ENCODE measurements at places on chromosomes 13 and 19. TPM values are rescaled to one million over a fixed set of nuclear protein-coding genes. Genes with fewer than 3 reads are reported as not detected.

The CEACAM21 gene
- total RNA-seq: not detected

The CACNA1A gene
- total RNA-seq: 1.8 TPM

The SUCLA2 gene
- 45.7 TPM for total RNA-seq

The C5AR2 gene
- total RNA-seq: under 0.01 TPM

DNA sequence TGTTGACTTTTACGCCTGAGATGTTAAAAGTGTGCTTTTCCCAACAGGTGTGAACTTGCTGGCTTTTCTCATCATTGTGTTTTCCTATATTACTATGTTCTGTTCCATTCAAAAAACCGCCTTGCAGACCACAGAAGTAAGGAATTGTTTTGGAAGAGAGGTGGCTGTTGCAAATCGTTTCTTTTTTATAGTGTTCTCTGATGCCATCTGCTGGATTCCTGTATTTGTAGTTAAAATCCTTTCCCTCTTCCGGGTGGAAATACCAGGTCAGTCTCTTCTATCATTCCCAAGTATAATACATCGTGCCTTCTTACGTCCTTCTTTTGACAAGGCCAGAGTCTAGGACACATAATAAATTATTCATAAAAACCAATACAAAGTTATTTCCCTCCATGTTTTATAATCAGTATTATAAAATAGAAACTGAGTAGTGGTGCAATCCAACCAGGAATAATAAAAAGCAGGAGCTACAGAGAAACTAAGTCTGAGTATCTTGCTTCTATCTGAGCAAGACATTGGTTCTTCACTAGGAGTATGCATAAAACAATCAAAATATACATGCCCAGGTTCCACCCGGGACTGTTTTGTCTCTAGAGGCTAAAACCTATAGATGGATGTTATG lies 57.9 kb downstream of the RXFP2 start:
- H3K27ac ChIP-seq: no peak overlapping the region
- no peaks in the 10 kb centered on the region for H3K4me1 ChIP-seq
- peak; percentile 58 for DNase-seq
- H3K27me3 ChIP-seq: no peaks in the 10 kb centered on the region
- H3K36me3 ChIP-seq: no peaks in the 10 kb centered on the region

- DNase-seq: peak; percentile 78
- no peak overlapping the region for H3K4me3 ChIP-seq
- H3K4me1 ChIP-seq: no peaks in the 10 kb centered on the region
- H3K36me3 ChIP-seq: no peaks in the 10 kb centered on the region
- peaks cover 8% of the 10 kb centered on the region for H3K27me3 ChIP-seq
- no peak overlapping the region for H3K27ac ChIP-seq
Observed at GRCh38 chr13:46126552-46127357, 21.9 kb upstream of the CPB2 start.

DNA sequence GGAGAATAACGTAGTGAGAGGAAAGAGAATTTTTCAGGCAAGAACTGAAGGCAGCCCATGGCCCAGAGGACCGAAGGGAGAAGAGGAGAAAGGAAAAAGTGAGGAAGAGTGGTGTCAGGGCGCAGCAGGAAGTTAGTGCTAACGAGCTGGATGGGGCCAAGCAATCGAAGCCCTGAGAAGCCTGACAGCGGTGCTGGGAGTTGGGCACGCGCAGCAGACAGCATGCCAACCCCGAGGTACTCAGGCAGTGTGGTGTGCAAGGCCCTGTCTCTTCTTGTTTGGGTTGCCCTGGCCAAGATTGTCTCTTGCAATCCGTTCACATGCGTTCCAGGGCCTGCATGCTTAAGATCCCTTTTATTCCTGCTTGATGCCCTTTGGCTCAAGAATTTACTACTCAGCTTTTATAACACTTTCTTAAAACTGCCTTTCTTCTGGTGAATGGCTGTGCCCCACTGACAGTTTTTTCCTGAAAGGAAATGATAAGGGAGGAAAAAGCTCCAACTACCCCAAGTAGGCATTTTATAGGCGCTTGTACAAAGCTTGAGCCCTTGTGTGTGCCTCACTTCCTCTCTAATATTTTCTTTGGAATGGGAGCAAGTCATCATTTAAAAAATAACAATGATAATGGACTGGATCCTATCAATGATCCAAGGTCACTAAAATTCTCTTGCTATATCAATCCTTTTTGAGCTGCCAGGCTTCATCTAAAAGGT lies 115.4 kb downstream of the FLT1 start:
- DNase-seq: no peak
- H3K27ac ChIP-seq: no peak overlapping the region
- no peaks in the 10 kb centered on the region for H3K36me3 ChIP-seq

DNA sequence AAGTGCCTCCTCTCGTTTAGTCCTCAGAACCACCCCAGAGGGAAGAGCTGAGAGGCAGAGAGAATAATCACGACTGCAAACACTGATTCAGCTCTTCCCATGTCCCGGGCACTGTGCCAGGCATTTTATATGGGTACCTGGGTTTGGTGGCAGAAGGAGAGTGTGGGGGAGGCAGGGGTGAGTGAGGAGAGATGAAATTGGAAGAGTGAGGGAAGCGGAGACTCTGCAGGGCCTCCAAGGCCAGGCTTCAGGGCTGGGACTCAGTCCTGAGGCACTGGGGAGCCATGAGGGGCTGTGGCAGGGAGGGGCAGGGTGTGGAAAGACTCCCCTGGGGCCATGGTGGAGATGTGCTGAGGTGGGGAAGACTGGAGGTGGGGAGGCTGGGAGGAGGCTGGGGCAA lies 8.7 kb downstream of the SYNGR4 start:
- H3K4me3 ChIP-seq: no peak overlapping the region
- H3K4me1 ChIP-seq: no peaks in the 10 kb centered on the region
- no peaks in the 10 kb centered on the region for H3K36me3 ChIP-seq
- no peaks in the 10 kb centered on the region for H3K27me3 ChIP-seq
- DNase-seq: peak; percentile 10

DNA sequence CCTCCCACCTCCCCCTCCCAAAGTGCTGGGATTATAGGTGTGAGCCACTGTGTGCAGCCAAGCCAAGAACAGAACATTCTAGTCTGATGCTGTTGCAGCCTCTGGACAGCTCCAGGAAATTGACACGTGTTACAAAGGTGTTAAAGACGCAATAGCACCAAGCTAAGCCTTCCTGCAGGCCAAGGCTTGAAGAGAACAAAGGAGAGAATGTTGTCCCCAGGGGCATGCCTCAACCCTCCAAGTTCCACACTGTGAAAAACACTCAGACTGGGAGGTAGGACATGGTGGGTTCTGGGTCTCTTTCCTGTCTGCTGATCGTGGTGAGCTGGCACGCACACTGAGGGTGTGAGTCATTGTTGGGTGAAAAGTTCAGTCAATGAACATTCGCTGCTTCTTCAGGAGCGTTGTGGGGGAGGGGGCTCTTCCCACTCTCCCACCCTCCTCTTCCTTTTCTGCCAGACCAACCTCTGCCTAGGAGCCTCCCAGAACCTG lies 5.3 kb upstream of the PTPRS start:
- H3K4me1 ChIP-seq: no peaks in the 10 kb centered on the region
- DNase-seq: peak; percentile 33
- no peak overlapping the region for H3K27ac ChIP-seq
- H3K27me3 ChIP-seq: no peaks in the 10 kb centered on the region

DNA sequence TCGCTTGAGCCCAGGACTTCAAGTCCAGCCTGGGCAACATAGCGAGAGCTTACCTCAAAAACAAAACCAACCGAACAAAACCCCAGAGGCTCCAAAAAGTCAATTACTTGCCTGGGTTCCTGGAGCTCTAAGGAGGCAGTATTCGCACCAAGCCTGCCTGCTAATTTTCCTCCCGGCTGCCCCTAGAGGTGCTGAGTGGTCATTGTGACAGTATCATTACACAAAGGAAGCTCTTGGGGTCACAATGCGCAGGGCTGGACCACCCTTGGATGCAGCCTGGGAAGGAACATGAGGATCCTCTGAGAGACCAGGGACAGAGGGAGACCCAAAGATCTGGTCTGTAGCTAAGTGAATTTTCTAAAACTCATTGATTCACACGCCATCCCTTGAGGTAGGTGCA lies 8.5 kb upstream of the PEX11G start:
- DNase-seq: no peak
- H3K27ac ChIP-seq: no peak overlapping the region
- no peaks in the 10 kb centered on the region for H3K36me3 ChIP-seq
- H3K4me3 ChIP-seq: no peak overlapping the region
- no peaks in the 10 kb centered on the region for H3K27me3 ChIP-seq
- H3K4me1 ChIP-seq: peaks cover 7% of the 10 kb centered on the region

DNA sequence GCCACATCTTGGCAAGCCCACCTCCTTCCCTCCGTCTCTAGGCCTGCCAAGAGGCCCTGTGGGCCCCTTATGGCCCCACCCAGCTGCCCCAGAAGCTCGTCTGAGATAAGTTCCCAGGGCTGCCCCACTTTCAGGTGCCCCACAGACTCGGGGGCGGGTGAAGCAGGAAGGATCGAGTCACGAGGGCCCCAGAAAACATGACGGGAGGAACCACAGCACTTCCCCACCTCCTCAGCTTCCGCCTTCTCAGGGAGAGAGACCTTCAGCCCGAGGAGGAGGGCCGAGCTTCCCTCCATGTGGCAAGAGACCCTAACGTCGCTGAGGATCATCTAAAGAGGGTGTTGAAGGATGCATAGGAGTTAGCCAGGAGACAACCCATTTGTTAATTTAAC lies 4.5 kb upstream of the IL12RB1 start:
- H3K36me3 ChIP-seq: no peaks in the 10 kb centered on the region
- no peak for DNase-seq
- H3K27me3 ChIP-seq: no peaks in the 10 kb centered on the region
- no peaks in the 10 kb centered on the region for H3K4me1 ChIP-seq
- no peak overlapping the region for H3K4me3 ChIP-seq
- no peak overlapping the region for H3K27ac ChIP-seq

DNA sequence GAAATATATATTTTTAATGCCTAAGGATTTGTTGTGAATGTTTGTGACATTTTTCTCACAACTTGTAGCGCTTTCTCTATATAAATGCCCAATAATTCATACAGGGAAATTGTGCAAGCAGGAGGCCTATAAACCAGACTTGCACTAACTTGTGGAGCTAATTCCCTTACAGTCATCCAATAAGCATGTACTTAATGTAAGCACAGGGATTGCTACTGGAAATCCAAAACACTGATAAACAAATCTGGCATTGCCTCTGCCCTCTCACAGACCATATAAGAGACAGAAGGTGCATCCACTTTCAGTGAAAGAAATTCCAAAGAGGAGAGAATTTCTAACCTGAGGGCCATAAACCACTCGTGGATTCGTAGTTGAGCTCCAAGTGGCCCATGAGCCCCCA lies 518.8 kb downstream of the MYO16 start:
- DNase-seq: peak; percentile 82
- H3K27ac ChIP-seq: no peak overlapping the region
- no peaks in the 10 kb centered on the region for H3K4me1 ChIP-seq
- H3K36me3 ChIP-seq: no peaks in the 10 kb centered on the region
- no peaks in the 10 kb centered on the region for H3K27me3 ChIP-seq

All from fibroblast of lung (primary cell).